ENCODE measurements at places on chromosomes 1 and 21.

GRCh38 chr1:192998536-192998935, 60.6 kb downstream of the UCHL5 start:
- no peak for DNase-seq

- DNase-seq: no peak
Measured at GRCh38 chr1:165772739-165773138, 4.1 kb upstream of the TMCO1 start.

DNA sequence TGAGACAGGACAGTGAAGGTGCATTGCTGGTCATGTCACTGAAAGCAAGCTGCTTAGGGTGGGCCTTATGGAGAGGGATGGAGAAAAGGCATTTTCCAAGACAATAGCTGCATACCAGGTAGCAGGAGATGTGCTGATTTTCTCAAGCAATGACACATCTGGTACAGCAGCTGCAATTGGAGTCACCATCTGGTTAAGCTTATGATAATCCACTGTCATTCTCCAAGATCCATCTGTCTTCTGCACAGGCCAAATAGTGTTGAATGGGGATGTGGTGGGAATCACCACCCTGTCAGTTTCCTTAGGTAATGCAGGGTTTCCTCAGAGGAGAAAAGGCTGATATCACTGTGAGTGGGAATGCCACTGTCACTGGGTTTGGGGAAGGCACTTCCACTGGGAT, 54.6 kb downstream of the ADSS2 start:
- DNase-seq: peak; percentile 19

GRCh38 chr1:224864006-224864405, 65.5 kb upstream of the DNAH14 start:
- peak; percentile 30 for DNase-seq

- peak; percentile 94 for DNase-seq
Measured at GRCh38 chr1:192550922-192551534, 24.5 kb upstream of the RGS1 start.

DNA sequence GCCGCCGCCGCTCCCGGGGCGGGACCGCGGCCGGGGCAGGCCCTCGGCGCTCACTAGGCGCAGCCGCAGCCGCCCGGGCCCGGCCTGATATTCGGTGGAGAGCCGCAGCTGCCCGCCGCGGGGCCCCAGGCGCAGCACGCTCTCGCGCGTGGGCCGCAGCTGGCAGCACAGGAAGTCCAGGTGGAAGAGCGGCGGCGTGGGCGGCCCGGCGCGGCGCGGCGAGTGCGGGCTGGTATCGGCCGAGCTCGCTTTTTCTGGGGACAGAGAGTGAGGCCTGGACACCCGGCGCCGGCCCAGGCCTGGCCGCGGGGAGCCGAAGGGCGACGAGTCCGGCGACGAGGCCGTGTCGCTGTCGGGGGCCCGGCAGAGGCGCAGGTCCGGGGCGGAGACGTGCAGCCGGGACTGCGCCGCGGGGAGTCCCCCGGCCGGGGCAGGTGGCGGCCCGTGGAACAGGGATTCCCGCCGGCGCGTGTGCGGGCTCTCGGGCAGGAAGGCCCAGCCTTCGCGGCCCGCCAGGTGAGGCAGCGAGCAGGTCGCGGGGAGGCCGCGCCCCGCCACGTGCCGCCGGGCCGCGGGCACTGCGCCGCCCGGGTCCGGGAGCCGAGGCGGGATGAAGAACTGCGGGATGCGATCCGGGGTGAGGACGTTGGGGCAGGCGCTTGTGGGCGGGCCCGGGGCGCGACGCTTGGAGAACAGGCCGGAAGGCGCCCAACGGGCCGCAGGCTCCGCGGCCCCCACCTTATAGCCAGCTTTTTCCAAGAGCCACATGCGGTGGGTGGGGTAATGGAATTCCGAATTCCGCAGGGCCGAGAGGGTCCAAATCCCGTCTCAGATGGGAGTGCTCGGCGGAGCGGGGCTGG, 1.2 kb downstream of the C2CD4D start:
- DNase-seq: no peak

DNA sequence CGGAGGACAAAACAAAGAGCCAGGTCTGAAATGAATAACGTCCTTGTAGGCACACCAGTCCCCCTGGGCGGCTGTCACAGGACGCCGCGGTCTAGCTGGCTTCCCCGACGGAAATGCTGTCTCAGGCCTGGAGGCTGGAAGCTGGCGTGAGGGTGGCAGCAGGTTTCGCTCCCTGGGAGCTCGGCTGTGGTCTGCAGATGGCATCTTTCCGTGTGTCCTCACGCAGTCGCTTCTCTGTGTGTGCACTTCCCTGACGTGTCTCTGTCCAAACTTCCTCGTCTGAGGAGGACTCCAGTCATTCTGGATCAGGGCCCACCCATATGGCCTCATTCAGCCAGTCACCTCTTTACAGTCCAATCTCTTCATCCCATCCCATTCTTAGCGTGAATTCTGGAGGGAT, 14.2 kb downstream of the TNFRSF14 start:
- no peak for DNase-seq

- no peak for DNase-seq
Measured at GRCh38 chr1:68448365-68448764, 1.4 kb downstream of the RPE65 start.

GRCh38 chr1:87284456-87285240, 44.0 kb upstream of the LMO4 start:
- no peak for DNase-seq

GRCh38 chr1:162003061-162003829, 20.4 kb downstream of the OLFML2B start:
- DNase-seq: peak; percentile 99

- DNase-seq: no peak
Measured at GRCh38 chr21:14418920-14419319, 36.0 kb upstream of the HSPA13 start.

- no peak for DNase-seq
Measured at GRCh38 chr1:236845830-236846229, 50.7 kb downstream of the MTR start.

DNA sequence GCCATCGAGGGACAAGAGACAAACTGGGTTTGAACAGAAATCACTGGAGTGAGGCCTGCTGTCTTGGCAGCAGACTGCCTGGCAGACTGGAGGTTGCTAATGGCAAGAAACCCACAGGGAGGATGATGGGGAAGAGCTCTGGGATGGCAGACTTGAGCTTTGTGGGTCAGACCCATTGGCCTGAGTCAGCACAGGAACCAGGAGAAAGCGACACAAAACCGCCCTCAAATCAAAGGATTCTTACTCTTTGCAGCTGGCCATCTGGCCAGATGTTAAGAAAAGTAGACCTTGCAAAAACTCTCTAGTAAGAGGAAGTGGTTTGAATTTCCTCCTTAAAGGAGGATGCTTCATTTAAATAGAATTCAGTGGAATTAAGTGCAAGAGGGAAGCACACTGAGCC, 195.2 kb upstream of the JUN start:
- DNase-seq: peak; percentile 24

- peak; percentile 76 for DNase-seq
Measured at GRCh38 chr1:180151508-180151907, 3.2 kb upstream of the QSOX1 start.

GRCh38 chr1:45848714-45849113, 45.3 kb downstream of the MAST2 start:
- DNase-seq: no peak

DNA sequence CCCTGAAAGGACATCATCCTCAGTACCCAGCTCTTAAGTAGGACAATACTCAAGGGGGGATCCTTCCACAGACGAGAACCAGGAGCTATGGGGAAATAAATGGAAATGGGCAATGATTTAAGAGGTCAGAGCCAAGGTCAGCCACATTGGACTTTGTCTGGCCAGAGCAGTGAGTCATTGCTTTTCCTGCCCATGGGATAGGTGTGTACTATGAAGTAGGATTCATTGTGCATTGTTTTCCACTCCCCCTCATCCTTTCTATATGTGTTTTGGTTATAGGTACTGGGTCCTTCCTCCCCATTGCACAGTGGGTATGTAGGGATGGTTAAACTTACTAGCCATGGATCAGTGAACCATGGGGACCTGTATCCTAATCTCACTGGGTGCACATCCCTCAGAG, 328.9 kb upstream of the USP25 start:
- DNase-seq: peak; percentile 32

DNA sequence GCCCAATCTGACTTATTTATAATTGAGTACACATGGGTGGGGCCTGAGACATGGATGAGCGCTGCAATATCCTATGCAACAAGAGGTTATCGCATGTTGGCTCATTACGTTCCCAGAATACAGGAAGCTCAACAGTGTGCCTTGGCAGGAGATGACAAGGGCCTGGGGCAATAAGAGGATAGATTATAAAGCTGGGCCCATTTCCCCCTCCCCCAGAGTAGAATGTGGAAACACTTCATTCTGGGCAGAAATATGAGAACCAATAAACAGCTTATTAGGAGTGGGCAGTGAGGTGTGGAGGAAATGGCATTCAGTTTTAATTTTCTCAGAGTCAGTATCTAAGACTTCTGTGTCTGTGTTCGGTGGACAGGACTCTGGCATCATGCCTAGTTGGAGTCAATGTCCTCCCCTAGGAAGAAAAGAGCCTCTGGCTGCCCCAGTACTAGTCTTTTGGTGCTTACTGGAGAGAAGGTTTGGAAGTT, 92.8 kb downstream of the PIK3R3 start:
- peak; percentile 41 for DNase-seq

DNA sequence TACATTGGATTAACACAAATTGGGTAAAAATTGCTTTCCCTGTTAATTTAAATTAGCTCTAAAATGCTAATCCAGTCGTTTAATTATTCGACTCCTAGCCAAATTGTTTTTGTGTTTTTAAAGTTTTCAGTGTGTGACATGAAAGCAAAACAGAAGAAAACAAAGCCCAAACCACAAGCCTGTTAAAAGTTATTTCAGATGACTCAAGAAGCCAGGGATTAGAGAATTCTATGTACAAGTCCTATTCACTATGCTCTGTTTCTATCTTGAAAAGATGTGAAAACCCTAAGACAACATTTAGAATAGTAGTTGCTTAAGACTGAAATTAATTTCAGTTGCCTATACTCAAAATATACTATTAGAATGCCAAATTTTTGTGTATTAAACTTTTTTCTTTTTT, 294.8 kb upstream of the ADAMTS5 start:
- DNase-seq: no peak

DNA sequence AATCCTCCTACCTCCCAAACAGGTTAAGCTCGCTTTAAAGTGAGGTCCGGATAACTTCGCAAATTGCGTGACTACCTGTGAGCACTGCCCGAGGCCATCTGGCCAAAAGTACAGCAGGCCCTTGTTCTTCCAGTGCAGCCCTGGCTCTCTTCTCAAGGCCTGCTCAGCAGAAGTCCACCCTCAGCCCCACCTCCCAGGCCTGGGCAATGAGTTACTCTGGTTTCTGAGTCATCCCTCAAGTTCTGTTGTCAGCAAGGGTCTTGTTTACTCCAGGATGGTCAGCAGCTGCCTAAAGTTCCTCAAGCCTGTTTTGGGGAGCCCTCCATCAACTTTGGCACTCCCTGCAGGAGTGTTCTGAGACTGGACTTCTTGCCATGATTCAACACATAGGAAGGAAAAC, 101.7 kb downstream of the BCAR3 start:
- peak; percentile 98 for DNase-seq

DNA sequence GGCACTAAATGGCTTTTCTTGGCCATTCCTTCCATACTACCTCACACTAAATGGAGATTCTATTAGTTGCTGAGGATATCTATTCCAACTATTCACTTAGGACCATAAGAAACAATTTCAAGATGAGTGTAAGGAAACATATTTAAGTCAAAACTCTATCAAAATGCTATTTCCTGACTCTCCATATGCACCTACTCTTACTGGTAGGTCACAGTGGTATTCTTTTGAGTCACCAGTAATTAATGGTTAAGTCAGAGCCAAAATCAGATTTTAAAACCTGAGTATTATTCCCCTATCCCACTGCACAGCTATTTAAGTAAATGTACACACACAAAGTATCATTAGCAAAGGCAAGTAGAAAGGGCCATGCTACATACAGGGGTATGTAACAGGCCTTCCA, 50.3 kb downstream of the ARID4B start:
- DNase-seq: no peak

- peak; percentile 78 for DNase-seq
Measured at GRCh38 chr1:112540226-112540794, 31.5 kb downstream of the WNT2B start.

- DNase-seq: no peak
Measured at GRCh38 chr1:31775210-31775999, 11.3 kb upstream of the ADGRB2 start.

DNA sequence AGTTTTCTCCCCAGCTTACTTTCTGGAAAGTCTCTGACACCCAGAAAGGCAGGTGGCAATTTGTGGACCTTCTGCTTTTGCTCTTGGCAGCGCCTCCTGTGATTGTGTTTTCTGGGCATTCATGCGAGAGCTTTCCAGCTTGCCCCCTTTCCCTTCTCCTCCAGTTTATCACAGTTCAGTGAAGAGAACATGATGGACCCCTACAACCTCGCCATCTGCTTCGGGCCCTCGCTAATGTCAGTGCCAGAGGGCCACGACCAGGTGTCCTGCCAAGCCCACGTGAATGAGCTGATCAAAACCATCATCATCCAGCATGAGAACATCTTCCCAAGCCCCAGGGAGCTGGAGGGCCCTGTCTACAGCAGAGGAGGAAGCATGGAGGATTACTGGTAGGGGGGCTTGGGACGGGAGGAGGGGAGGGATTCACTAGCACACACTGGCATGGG, 24.3 kb upstream of the IKBKE start:
- DNase-seq: no peak

GRCh38 chr1:180778782-180779398, 133.8 kb upstream of the KIAA1614 start:
- DNase-seq: no peak

DNA sequence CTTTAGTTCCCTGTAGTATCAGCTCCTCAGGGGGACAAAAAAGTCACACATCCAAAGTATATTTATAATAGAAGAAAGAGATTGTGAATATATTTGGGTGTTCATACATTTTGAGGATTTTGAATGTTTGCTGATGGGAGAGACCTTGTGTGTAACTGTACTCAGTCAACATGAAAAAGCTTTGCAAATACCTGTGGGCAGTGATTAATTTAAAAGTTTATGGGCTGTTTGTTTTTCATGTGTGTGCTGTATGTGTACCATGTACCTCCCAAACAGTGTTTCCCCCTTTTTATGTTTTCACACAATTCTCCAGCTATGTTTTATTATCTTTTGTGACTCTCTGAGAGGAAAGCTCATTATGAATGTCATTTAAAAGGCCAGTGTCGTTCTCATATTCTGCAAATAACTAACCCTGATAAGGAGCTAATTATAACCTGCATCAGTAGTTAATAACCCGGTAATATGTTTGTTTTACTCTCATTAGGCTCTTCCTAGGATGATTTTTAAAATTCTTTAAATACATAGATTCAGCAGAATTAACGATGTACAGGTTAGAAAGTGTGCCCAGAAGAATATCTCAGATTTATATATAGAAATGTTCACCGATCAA, 271.5 kb downstream of the NFIA start:
- no peak for DNase-seq
